SK-MEL-5 (cell line): ENCODE measurements at places on chromosomes 13 and 19.
A peak's percentile ranks its signal among the peaks of the same experiment; 100 is the strongest.

- no peak for DNase-seq
Observed at GRCh38 chr13:49980266-49980665, 16.6 kb upstream of the TRIM13 start.

DNA sequence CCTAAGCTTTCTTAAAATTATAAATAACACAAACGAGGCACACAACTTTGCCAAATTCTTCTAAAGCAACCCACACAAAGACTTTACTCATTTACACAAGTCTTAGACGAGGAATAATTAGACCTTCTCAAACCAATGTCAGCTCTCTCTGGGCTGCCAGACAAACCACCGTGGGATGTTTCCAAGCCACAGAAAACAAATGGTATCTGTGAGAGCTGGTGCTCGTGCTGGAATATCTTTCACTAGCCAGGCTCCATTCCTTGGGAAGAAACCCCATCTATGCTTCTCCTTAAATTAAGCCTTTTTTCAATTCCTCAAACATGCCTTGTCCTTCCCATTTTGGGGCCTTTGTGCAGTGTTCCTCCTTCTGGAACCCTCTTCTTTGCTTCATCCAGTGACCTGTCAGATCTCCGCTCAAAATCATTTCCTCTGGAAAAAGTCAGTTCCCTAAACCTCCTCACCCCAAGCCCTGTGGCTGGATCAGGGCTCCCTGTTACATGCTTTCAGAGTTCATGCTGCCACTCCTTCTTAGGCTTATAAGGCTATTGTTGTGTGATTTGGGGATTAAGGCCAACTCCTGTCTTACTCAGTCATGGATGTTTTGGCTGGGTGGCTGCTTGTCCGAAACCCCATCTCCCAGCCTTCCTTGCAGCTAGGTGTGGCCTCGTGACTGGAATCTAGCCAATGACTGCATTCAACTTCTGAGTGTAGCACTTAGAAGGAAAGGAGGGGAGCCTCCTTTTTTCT is 64.2 kb upstream of the GTF2F2 start:
- peak; percentile 78 for DNase-seq

- DNase-seq = no peak
Observed at GRCh38 chr13:112145551-112146360, 78.8 kb downstream of the SOX1 start.

DNA sequence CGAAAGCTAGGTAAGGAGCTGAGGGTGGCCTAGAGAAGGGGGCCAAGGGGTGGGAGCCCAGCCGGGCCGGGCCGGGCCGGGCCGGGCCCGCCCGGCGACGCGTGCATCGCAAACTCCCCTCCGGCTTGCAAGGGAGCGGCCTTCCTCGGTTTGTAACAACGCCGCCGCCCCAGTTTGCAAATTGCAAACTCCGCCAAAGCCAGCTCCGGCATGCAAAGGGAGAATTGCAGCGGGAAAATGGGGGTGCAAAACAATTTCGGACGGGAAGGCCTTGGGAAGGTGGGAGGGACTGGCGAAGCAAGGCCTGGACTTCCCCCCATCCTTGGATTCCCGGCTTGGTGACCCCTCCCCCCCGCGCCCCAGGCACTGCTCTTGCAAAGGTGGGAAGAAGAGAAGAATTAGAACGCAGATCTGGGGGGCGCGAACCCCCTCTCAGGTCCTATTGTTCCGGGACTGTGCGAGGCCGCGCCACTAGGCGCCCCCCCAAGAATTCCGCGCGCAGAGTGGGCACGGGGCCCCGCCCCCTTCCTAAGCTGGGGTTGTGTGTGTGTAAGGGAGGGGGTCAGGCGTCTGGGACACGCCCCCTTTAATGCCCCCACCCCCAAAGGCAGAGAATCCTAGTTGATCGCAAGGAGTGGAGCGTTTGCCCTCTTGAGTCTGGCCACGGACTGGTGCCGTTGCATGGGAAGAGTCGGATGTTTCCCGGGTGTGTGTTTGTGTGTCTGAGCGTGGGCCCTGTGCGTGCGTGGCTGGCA is 926 bp downstream of the PRR12 start:
- DNase-seq = peak; percentile 43
